ENCODE measurements at places on chromosomes 3 and 15.

- no peak for DNase-seq
Observed at GRCh38 chr3:126484148-126484547, 8.5 kb upstream of the ZXDC start.

- DNase-seq, result no peak
Observed at GRCh38 chr3:52347716-52348635, 31.9 kb downstream of the DNAH1 start.

DNA sequence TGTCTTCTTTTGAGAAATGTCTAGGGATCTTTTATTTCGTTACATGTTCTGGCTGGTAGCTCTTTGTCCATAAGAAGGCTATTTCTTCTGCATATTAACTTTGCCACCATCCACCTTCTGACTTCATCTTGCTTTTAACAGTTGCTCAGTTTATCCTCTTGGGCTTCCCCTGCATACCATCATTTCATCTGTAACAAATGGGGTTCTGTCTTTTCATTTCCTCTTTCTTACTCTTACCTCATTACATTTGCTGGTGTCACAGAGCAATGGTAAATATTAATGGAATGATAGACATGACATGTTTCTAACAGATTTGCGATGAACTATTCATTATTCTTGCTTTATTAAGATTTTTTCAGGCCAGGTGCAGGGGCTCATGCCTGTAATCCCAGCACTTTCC, 62.4 kb downstream of the GASK1A start:
- DNase-seq, result no peak

GRCh38 chr3:116033516-116033915, 410.2 kb downstream of the GAP43 start:
- no peak for DNase-seq

GRCh38 chr15:77717333-77717990, 84.8 kb upstream of the LINGO1 start:
- no peak for DNase-seq

GRCh38 chr3:140610544-140610943, 67.3 kb upstream of the TRIM42 start:
- no peak for DNase-seq

- DNase-seq, result no peak
Observed at GRCh38 chr3:74787011-74787410, 172.6 kb upstream of the CNTN3 start.

DNA sequence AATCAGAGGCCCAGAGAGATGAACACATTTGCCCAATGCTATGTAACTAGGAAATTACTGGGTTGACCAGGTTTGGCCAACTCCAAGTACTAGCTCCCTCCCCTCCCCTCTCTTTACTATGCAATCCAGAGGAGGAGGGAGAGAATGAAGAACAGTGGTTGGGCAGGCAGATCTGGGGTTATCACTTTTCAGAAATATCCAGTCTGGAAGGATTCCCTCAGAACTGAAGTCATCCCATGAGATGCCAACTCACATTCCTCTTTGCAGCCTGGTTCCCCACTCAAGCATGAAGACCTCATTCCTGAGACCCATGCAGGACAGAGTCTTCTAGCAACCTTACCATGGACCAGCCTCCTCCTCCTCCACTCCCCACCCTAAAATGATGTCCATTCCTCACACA, 201.1 kb downstream of the TLE3 start:
- no peak for DNase-seq

DNA sequence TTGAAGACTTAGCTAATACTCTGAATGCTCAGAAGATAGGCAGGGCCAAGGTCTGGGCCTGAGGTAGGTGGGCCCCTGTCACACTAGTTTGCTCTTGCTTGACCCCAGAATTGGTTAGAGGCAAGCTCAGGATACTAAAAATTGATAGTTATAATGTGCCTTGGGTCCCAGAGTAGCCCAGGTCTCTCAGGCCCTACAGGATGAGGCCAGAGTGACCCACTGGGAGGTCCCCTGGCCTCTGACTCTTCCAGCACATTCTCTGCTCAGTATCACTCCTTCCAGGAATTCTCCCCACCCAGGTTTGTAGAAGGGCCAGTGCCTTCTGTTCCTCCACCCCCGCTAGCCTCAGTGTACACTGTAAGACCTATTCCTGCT, 667 bp upstream of the KLHDC8B start:
- DNase-seq, result no peak

DNA sequence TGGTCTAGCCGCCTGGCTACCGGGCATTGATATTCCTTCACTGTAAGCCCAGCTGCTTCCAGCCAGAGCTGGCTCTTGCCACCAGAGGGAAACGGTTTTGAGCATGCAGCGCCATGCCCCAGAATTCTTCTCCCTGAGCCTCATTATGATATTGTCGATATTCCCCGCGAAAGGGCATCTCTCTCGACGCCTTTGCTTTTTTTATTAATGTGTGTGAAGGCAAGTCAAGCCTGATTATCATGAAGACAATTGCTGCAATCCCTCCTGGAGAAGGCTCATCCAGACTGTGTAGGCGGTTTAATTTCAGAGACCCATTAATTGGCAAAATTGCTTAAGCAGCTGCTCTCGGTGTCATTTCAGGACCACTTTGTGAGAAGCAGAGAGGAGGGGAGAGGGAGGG, 321.2 kb upstream of the TLE3 start:
- no peak for DNase-seq

GRCh38 chr3:170162052-170162451, 19.5 kb downstream of the PHC3 start:
- DNase-seq, result no peak

DNA sequence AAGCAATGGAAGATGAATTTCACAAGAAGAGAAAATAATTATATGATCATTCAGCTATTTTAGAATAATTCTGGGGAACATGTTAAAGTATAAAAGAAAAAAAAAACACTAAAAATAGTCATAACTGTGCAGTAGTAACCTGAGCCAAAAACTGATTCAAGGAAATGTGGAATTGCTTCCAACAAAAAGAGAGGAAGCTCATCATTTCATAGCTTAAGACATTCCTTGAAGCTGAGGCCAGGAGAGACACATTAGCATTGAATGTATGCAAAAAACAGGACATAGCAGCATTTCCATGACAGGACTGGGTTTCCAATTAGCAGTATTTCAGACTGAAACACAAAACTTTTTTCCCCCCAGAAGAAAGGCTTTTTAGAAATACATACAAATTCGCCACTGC, 27.7 kb upstream of the LRRN1 start:
- no peak for DNase-seq

DNA sequence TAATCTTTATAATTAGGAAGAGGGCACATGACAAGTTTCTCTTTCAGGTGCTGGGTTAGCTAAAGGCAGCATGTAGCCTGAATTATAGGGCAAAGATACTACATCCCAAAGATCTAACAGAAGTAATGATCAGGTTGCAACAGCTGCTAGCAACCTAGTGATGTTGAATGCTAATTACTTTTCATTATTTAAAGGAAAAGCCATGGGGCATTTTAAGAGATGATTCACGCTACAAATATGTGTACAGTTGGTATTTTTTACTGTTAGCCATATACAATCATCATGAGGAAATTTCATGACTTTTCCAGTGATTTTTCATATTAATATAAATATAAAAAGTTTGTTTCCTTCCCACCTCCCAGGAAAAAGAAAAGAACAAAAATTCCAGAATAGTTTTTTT, 43.0 kb downstream of the NEK10 start:
- DNase-seq, result no peak

DNA sequence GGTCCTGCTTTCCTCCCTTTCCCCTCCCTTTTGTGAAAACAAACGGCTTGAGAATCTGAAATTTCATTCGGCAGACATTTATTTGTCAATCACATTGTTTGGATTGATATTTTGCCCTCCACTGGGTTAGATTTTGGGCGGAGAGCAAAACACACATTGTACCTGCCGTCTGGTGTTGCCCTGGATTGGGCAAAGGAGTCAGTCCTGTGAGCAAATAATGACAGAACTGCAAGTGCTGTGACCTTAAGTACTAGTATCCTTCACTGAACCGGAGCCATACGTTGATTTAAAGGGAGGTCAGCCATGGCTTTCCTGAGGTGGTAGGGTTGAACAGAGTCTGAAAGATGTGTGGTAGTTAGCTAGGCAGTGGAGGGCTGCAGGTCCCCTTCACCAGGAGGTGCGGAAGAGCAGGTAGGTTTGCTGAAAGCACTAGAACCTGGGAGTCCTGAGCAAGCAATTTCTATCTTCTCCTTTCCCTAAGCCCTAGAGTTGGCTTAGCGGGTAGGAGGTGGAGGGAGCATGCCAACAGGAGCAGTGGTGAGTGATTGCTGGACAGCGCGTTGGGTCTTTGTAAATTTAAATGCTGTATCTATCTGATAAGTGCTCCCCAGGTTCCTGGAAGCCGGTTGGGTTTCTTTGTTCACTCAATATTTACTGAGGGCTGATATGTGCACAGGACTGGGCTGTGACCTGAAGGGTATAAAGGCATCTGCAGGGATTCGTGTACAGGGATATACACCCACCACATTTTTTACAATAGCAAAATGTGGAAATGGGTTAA, 2.0 kb downstream of the PDIA5 start:
- DNase-seq, result no peak

DNA sequence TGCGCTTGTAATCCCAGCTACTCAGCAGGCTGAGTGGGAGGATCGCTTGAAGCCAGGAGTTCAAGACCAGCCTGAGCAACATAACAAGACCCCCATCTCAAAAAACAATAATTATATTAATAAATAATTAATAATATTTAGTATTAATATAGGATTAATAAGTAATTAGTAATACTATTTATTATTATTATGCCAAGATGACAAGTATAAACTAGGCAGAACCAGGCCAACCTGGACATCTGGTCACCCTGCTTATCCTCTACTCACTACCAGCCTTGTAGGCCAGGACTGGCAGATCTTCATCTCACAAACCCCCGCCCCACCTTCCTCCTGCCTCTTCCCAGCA, 429 bp downstream of the CPN2 start:
- no peak for DNase-seq

- no peak for DNase-seq
Observed at GRCh38 chr3:105195260-105195659, 171.4 kb upstream of the ALCAM start.

GRCh38 chr15:99117111-99117510, 12.2 kb downstream of the SYNM start:
- no peak for DNase-seq

GRCh38 chr3:120344349-120344748, 4.8 kb downstream of the LRRC58 start:
- DNase-seq, result no peak

- DNase-seq, result no peak
Observed at GRCh38 chr3:181637456-181637855, 74.3 kb upstream of the SOX2 start.

DNA sequence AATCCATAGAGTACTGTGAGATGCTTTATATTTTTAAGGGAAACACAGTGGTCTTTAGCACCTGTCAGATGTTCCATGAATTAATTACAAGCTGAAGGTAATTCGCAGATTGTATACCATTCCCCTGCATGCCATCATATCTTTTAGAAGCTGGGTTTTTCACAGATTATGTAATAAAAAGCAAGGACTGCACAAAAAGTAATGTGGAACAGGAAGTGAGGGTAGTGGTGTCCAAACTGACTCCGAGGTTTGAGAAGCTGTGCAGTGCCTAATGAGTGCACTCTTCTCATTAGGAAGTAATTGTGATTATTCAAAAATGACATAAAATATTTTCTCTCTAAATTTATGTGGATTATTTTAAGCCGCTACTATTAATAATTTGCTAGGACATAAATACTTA, 123.2 kb downstream of the GOLIM4 start:
- DNase-seq, result no peak

GRCh38 chr15:59371458-59372351, 966 bp downstream of the MYO1E start:
- peak; percentile 87 for DNase-seq

- no peak for DNase-seq
Observed at GRCh38 chr3:78351334-78351733, 1311.4 kb downstream of the ROBO2 start.

- DNase-seq, result no peak
Observed at GRCh38 chr3:15647611-15648167, 46.1 kb downstream of the BTD start.

DNA sequence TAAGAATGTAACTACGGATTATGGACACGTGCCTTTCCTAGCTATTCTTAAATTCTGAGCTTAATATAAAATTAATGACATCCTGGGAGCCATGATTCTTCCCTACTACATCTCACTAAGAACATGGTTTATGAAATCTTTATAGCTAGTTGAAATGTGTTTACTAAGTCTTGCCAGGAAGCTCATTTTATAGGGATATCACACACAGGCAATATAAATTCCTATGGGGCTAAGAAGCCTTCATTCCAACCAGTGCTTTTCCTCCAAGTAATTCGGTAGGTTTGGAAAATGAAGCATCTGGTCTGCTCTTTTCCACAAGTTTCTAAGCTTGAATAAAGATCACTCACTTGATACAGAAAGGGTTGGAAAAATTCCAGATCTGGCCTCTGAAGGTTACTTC, 802.6 kb downstream of the FHIT start:
- DNase-seq, result no peak

DNA sequence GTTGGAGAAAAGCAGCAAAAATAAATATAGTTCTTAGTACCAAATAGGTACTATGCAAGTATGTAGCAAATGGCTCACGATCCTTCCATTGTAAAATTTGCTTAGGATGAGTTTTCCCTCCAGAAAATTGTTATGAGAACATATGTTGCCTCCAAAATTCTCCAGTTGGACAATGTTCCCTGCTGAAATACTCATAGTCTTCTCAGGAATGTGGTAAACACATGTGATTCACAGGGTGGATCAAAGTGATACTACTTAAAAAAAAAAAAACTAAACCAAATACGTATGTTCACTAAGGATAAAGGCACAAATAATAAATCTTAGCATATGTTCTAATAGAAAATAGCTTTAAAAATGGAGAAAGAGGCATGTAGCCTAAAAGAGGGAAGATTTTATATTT, 84.3 kb upstream of the ZNF385D start:
- DNase-seq, result no peak

- DNase-seq, result no peak
Observed at GRCh38 chr3:177337541-177338331, 140.5 kb upstream of the TBL1XR1 start.

DNA sequence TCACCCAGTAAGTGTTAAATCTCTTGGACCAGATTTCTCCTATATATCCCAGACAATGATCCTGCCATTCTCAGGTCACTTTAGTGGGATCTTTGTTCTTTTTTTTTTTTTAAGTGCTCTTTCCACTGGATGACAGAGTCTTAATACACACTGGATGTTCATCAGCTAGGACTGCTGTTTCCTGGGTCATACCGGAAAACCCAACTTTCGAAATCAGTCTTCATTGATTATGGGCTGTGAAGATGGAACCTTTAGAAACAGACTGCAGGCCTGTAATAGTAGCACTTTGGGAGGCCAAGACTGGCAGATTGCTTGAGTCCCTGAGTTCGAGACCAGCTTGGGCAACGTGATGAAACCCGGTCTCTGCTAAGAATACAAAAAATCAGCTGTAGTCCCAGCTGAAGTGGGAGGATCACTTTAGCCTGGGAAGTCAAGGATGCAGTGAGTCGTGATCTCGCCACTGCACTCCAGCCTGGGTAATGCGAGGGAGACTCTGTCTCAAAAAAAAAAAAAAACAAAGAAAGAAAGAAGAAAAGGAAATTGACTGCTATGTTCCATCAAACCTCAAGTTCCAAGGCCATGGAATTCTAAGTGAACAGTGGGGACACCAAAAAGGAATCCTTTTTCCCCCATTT, 2.3 kb downstream of the EOGT start:
- no peak for DNase-seq

GRCh38 chr3:113783980-113784379, 37.1 kb downstream of the ATP6V1A start:
- no peak for DNase-seq
